Stimulated activated CD8-positive, alpha-beta memory T cell treated with anti-CD3 and anti-CD28 coated beads, Interleukin-7, amount 100 ng/mL, for 4 hours (primary cell): ENCODE measurements at places on chromosomes 3 and 15.

DNA sequence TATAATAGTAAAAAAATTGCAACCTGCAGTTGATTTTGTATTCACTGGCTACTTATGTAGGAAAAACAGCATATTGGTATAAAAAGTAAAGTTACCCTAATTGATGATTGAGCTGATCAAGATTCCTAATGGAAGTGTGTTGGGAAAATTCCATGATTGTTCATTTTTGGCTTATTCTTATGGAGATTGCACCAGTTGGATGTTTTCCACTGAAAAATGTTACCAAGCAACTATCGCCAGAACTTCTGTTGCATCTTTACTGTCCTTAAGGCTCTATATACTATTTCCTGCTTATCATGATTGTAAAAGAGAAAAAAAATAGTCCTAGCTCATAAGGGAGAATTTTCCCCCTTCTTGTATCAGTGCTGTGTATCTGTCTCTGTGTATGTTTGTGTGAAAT lies 48.6 kb downstream of the SLC25A26 start:
- no peak for DNase-seq

DNA sequence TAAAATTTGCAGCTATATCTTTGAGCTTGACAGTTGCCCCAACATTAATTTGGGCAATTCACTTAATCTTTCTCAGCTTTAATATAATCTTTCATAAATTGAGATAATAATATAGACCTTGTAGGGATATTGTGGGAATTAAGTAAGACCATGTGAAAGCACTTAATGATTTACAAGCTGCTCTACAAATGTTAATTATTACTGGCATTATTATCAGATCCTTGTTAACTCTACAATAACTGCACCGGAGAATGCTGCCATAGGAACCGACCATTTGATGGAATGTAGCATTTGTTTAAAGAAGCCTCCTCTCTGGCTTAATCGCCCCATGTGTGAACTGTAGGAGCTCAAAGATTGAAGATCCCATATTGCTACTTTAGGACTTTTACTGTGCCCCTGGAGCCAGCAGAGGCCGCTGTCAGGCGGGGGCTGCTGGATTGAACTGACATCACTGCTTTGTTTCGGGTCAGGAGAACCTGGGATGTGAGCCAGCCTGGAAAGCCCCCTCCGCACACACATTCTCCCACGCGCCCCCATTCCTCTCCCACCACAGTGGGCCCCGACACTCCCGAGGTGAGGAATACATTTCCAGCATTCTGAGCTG lies 154.2 kb upstream of the TNIK start:
- no peak for DNase-seq

DNA sequence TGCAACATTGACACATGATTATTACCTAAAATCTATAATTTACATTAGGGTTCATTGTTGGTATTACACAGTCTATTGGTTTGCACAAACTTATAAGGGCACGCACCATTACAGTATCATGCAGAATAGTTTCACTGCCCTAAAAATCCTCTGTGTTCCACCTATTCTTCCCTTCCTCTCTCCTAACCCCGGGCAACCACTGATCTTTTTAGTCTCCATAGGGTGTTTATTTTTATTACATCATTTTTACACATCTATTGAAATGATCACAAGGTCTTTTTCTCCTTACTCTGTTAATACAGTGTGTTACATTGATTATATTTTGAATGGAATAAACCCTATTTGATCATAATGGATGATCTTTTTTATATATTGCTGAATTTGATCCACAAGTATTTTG lies 15.5 kb upstream of the ECT2 start:
- DNase-seq, result no peak

GRCh38 chr3:60277361-60277800 lies 973.9 kb downstream of the FHIT start:
- no peak for DNase-seq

GRCh38 chr15:90774731-90775514 lies 57.8 kb downstream of the BLM start:
- no peak for DNase-seq

GRCh38 chr3:2099028-2099671 lies 484 bp downstream of the CNTN4 start:
- DNase-seq, result no peak

DNA sequence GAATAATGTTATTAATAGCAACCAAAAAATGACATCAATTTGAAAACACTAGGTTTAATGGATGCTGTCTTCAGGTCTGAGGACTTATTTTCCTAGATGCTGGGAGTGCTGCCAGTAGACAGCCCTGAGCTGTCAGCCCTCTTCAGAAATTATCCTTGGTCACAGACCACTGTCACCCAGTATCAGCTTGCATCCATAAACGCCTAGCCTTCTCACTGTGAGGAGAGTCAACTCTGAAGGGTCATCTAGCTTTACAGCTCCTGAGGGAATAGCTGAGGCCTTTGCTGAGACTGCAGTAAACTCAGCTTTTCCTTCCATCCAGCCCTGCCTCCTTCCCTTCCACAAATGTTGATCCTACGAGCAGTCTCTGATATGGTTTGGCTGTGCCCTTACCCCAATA lies 19.4 kb upstream of the MNS1 start:
- DNase-seq, result no peak

GRCh38 chr15:39317225-39317624 lies 263.7 kb upstream of the THBS1 start:
- no peak for DNase-seq

GRCh38 chr15:36814708-36815107 lies 235.3 kb downstream of the CDIN1 start:
- no peak for DNase-seq

DNA sequence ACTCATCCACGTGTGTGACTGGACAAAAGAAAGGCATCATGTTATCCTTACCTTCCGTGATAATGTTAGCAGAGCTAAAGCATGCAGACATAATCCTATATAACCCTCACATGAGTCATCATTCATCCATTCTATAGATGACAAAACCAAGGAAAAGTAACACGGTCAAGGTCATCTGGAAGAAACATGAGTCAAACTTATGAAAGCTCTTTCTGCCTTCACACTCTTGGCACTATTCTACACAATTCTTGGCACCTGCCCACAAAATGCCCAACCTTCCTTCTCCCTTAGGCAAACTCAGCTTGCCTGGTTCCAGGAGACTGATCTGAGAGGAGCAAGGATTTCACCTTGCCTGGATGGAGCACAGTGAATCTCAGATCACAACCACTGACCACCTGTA lies 66.9 kb downstream of the PRICKLE2 start:
- DNase-seq, result no peak

GRCh38 chr15:49721091-49721490 lies 100.2 kb downstream of the DTWD1 start:
- DNase-seq, result no peak

GRCh38 chr3:158953131-158953530 lies 151.3 kb downstream of the MFSD1 start:
- DNase-seq, result no peak

- DNase-seq, result no peak
Observed at GRCh38 chr3:20669184-20669583, 483.2 kb upstream of the SGO1 start.

GRCh38 chr15:65132878-65133547 lies 595 bp downstream of the PDCD7 start:
- no peak for DNase-seq

DNA sequence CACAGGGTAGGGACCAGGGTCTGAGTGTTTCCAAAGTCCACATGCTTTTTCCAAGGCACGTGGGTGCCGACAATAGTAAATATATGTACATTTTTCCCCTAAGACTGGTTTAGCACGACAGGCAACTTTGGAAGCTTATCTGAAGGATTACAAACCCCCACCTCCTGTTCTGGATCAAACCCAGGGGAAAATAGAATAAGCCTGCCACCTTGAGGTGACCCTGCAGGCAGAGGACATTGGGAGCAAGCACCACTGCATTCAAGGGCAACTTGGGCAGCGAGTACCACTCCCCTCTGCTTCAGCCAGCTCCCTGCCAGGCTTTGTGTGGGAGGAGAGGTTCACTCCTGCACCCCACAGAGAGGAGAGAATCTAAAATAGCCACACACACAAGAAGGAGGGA lies 44.8 kb downstream of the KBTBD12 start:
- no peak for DNase-seq
